ENCODE measurements at places on chromosomes 4 and X.

DNA sequence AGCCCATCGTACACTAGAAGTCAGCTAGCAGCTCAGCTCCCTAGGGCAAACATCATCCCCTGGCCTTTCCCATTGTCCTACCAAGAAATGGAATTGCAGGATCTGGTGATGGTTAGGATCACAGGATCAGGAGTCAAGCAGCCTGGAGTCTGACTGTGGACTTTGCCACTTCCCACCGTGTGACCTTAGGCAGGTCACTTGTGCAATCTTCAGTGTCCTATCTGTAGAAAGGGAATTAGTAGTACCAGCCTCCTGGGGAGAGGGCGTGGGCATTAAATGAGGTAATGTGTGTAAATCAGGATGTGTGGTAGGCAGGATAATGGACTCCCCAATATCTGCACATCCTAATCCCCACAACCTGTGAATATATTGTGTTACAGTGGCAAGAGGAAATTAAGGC, 38.6 kb upstream of the APLN start:
- no peak for DNase-seq

DNA sequence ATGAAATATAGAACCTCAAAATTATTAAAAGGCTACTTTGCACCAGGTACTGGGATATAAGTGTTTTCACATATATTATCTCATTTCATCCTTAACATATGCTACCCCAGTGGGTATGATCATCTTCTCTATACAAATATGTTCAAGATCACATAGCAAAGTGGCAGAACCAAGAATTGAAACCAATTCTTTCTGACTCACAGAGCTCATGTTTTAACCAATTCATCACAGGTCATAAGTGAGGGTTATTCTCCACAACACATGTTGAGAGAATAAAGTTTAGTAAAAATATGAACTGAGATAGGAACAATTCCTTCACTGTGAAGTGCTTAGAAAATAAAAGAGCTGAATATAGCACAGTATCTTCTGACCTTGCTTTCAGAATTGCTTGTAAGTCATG, 442.9 kb upstream of the RASGEF1B start:
- no peak for DNase-seq

GRCh38 chr4:42676066-42676951, 19.4 kb upstream of the ATP8A1 start:
- DNase-seq = no peak

- no peak for DNase-seq
These were observed 17.8 kb downstream of the SCD5 start for GRCh38 chr4:82780752-82781231.

GRCh38 chr4:90575371-90575770, 448.2 kb downstream of the CCSER1 start:
- DNase-seq = no peak

GRCh38 chrX:31704938-31705337, 633.1 kb upstream of the FTHL17 start:
- no peak for DNase-seq

GRCh38 chr4:98318521-98318920, 57.3 kb downstream of the RAP1GDS1 start:
- DNase-seq = no peak

DNA sequence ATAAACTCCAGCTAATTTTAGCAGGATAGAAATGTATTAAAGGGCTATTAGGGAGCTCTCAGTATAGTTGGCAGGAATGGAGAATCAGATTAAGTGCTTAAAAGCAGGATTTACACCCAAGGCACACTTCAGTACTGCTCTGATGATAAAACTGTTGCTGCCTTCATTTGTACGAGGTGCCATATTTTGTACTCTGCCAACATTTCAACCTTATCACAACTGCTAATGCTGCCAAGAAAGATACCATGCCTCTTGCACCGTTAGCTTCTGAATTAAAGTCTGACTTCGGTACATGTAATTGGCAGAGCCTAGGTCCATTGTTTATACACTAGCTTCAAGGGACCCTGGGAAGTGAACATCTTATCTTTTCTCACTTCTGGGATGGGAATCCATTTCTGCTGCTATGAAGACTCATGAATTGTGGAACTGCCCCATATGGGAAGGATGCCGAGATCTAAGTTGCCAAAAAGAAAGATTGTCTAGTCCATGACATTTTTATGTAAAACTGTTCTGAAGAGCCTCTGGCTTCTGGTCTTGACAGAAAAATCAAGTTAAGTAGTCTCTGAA, 624.0 kb upstream of the IGFBP7 start:
- no peak for DNase-seq

DNA sequence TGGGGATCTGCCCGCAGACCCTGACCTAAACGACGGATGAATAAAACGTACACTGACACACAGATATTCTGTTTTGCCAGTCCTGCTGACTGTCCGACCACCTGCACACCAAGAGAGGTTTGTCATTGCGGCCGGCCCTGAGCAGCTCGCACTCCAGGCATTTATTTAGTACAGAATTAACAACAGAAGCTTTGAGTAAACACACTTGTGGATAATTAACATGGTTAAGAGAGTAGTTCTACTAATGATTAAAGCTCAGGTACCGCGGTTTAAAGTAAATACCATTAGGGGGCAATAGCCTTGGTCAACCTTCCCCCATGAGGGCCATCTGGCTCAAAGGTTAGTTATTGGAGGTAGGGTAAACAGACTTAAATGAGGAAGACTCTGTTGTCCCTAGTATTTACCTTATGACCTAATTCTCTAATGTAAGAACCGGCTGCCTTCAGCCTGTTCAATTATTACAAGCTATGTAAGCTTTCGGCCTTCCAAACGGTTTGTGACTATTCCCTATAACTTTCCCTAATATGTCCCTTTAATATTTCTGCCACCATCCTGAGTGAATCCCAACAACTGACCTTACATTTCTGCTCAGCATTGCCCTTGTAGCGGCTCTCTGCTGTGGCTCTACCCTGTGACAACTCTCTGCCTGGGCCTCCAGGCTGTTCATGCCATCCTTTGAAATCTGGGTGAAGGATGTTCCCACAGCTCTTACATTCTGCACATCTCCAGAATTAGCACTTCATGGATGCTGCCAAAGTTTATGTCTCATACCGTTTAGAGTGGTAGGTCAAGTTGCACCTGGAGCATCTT, 46.9 kb upstream of the SYTL5 start:
- DNase-seq = no peak

GRCh38 chr4:7031558-7032449, 11.4 kb upstream of the TADA2B start:
- no peak for DNase-seq

- no peak for DNase-seq
These were observed 30.0 kb downstream of the PKD2 start for GRCh38 chr4:88037447-88037846.

- no peak for DNase-seq
These were observed 71.9 kb downstream of the RBM47 start for GRCh38 chr4:40557736-40558135.

- DNase-seq = no peak
These were observed 49.5 kb downstream of the GPR50 start for GRCh38 chrX:151225843-151226242.

DNA sequence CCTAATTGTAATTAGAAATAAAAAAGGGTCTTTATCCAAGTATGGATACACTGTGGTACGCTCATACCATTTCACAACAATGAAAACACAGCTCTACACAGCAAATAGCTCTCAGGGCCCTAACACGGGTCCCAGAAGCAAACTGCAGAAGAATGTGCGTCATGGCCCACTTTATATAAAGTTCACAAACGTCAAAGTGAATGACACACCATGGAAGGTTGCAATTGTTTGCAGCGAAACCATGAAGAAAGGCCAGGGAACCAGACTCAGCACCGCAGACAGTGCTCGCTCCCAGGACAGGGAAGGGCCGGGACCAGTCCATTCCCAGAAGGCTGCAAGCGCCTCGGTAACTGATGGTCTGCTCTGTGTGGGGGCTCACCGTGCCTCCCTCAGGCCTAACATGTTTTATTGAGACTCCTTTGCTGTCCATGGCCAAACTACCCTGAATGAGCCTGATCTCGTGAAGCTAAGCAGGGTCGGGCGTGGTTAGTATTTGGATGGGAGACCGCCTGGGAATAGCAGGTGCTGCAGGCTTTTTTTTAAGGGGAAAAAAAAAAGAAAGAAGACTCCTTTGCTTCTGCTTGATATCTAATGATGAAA, 47.8 kb downstream of the ACOX3 start:
- no peak for DNase-seq

Measured in activated CD4-positive, alpha-beta T cell treated with anti-CD3 and anti-CD28 coated beads, Interleukin-2, amount 50 U/mL, for 1 hour (primary cell).